ENCODE measurements at places on chromosomes 4 and X. TPM values are rescaled to one million over a fixed set of nuclear protein-coding genes. Genes with fewer than 3 reads are reported as not detected.

DNA sequence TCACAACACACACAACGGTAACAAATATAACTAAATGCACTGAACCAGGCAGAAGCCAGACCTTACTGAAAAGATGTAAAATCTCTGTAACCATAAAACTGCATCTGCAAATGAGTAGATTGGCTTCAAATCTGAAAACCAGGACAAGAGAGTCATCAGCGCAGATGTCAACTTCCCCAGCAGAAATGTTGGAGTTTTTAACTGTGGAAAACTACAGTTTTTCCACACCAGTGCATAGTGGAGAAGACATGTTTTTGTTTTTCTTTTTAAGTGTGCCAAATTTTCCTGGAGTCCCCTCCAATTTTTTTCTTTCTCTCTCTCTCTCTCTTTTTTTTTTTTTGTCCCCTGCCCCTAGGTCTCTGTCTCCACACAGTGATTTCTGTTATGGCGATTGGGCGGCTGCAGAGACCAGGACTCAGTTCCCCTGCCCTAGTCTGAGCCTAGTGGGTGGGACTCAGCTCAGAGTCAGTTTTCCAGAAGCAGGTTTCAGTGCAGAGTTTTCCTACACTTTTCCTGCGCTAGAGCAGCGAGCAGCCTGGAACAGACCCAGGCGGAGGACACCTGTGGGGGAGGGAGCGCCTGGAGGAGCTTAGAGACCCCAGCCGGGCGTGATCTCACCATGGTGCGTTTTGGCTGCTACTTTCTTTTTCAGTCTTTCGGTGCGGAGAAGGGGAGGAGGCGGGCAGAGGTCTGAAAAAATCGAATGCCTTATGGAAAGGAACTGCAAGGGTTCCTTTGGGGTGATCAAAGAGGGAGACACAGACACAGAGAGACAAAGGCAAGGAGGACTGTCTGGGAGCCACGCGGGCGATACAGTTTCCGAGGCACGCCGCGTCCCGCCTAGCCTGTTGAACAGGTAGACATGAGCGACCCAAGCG is at the start of gene GUCY1A1:
TSS of gene GUCY1A1 (plus strand) at position 505 of the 878 bp plus-strand sequence. CDS start 30,020 bp downstream, outside the sequence.
- DNase-seq = peak; percentile 82

The GNRHR gene
- not detected for total RNA-seq

GRCh38 chrX:40998123-40998522 is 87.1 kb upstream of the USP9X start:
- DNase-seq = no peak

DNA sequence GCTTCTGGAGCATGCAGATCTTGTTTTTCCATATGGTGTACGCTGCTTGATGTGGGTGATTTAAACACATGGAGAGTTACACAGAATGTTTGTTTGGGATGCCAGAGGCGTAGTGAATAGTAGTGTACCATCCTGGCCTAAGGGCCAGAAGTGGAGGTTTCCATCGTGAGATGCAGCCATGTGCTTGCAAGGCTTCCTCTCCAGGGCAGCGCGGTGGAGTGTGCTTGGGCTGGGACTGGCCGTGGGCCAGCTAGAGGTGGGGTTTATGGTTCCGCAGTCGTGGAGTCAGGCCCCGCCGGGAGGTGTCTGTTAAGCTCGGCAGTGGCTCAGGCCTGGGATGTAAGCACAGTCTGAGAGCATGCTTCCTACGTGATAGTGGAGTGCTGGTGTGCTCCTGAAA is 14.0 kb downstream of the STOX2 start:
- no peak for DNase-seq

The CHRDL1 gene
- 0.17 TPM for total RNA-seq

The BTK gene
- total RNA-seq = not detected

DNA sequence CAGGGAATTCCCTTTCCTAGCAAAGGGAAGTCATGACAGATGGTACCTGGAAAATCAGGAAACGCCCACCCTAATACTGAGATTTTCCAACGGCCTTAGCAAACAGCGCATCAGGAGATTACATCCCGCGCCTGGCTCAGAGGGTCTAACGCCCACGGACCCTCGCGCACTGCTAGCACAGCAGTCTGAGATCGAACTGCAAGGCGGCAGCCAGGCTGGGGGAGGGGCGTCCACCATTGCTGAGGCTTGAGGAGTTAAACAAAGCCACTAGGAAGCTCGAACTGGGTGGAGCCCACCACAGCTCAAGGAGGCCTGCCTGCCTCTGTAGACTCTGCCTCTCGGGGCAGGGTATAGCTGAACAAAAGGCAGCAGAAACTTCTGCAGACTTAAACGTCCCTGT is 507.7 kb downstream of the ZIC3 start:
- DNase-seq = no peak

The TEX13C gene
- not detected for total RNA-seq

Data from Caki2 (cell line).